Cerebellum (tissue), 4 donors: ENCODE measurements at places on chromosomes 5 and 9. TPM values are rescaled to one million over a fixed set of nuclear protein-coding genes. Genes with fewer than 3 reads are reported as not detected.

The TMEM171 gene
- total RNA-seq = 0.27 TPM

The NDST1 gene
- total RNA-seq = 30.8 TPM

The TAF11L5 gene
- total RNA-seq = not detected

The SNX24 gene
- 21.0 TPM for total RNA-seq

The C8G gene
- not detected for total RNA-seq

The SHB gene
- total RNA-seq = 12.2 TPM

The CCDC192 gene
- total RNA-seq = not detected

DNA sequence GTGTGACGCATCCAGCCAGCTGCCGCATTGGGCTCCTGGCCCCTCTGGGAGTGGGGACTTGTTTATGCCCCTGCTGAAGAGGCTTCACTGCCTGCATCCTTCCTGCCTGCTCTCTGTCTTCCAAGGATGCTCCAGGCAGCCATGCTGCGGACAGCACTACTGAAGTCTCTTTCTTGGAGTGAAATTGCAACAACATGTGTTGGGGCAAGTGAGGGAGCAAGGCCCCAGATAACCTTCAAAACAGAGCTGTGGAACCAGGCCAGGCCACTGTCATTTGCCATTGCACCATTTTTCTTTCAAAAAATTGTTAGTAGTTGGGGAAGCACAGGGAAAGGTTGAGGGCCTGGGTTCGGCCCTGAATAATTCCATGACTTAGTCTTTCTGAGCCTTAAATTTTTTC, 169.6 kb upstream of the ADRA1B start:
- no peak for DNase-seq

DNA sequence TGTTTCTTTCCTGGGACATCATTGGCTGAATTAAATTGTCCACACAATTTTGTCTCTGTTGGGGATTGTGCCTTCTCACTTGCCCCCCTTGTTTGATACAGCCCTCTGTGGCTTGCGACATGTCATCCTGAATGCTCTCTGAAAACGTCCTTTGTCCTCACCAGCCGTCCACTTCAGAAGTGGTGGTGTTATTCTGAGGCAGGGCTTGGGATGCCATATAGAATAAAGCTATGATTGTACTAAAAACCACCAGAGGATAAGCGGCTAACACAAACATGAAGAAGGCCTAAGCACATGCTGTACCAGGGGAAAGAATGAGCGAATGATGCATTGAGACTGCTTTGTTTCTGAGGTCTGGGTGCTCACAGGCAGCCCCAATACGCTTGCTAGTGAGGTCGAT, 3.5 kb upstream of the SNX30 start:
- no peak for DNase-seq

DNA sequence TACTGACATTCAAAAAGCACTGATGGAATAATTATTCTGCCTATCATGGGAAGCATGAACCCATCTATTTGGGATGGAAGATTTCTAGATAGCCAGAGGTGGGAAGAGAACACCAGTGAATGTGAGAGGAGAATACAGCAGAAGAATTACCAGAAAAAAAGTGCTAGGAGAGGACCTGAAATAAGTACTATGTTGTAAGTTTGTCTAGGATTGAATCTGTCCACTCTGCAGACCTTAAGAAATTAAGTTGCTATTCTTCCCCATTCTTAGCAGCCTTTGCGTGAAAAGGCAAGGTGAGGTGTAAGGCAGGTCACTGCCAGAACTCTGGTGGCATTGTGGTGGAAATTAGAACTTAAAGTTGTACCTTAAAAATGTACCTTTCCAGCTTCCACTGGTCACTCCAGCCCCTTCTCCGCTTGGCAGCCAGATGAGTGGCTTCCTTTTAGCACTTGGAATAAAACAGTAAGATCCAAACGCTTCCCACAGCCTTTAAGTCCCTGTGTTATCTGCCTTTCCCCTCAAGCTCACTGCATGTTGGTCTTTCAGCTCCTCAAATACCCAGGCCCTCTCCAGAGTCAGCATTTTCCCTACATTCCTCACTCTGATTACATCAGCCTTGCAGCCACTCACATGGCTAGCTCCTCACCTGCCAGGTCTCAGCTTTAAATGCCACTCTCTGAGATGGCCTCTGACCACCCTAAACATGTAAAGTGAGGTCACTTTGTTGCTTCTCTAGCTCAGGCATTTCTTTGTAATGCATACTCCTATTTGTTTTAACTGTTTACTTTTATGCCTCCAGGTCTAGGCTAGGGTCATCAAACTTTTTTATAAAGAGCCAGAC, 253.0 kb downstream of the EPB41L4A start:
- DNase-seq = no peak

- no peak for DNase-seq
Measured at GRCh38 chr5:42429694-42430093, 6.5 kb downstream of the GHR start.

DNA sequence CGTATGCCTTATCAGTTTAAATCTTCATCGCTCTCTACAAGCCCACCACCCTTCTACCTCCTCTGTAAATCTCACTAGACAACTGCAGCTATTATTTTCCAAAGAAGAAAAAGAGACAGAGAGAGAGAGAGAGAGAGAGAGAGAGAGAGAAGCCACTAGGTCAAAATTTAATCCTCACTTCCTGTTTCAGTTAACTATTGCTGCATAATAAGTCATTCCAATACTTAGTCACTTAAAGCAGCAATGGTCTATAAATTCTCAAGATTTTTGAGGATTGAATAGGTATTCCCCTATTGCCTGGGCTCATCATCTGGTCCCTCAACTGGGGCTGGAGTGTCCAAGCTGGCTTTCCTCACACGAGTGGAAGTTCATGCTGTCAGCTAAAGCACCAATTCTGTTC, 68.8 kb downstream of the ITGA1 start:
- DNase-seq = no peak

DNA sequence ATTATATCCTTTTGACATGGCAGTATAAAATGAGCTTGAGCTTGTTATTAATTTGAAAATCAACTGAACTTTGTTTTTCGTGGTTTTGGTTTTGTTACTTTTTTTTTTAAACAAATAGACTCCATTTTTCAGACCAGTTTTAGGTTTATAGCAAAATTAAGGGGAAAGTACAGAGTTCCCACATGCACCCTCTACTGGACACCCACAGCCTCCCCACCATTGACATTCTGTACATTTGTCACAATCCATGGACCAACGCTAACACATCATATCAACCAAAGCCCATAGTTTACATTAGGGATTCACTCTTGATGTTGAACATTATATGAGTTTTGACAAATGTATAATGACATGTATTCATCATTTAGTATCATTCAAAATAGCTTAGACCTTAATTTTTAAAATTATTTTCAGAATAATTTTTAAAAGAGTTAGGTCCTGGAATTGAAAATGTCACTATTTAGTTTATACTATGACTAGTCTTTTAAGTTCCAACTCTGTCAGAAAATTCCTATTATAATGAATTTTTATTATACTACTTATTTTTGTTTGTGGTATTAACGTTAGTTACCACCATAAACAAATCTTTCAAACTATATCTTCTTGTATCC, 35.3 kb upstream of the JMY start:
- no peak for DNase-seq

DNA sequence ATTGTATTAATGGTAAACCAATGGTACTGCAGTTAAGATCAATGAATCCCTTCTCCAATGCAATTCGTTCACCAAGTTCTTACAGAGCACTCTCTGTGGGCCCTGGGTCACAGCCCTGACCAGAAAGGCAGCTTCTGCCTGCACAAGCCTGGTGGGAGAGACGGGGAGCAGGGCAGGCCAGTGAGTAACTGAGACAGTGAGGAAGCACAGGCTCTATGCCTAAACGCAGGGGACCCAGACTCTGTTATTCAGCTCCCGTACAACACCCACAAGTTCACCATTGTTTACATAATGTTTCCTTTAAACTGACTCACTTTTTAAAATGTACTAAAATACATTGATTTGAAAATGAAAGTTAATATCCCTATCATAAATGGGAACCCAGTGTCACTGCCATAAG, 40.5 kb upstream of the CTSL start:
- DNase-seq = no peak

GRCh38 chr9:71886015-71886414, 25.0 kb downstream of the ABHD17B start:
- DNase-seq = no peak

GRCh38 chr5:1769017-1769640, 30.5 kb downstream of the MRPL36 start:
- no peak for DNase-seq

- DNase-seq = no peak
Measured at GRCh38 chr5:157177953-157178352, 2.7 kb upstream of the ITK start.

DNA sequence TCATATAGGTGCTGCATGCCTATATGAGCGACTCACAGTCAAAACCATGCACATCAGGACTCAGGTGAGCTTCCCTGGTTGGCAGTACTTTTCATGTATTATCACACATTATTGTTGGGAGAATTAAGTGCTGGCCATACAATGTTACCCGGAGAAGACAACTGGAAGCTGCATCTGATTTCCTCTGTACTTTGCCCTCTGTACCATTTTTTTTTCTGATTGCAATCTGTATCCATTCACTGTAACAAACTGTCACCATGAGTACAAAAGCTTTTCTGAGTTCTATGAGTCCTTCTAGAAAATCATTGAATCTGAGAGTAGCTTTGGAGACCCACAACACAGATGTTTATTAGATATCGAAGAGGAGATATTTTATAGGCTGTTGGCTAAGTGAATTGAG, 651.0 kb downstream of the NR2F1-AS1 start:
- no peak for DNase-seq

DNA sequence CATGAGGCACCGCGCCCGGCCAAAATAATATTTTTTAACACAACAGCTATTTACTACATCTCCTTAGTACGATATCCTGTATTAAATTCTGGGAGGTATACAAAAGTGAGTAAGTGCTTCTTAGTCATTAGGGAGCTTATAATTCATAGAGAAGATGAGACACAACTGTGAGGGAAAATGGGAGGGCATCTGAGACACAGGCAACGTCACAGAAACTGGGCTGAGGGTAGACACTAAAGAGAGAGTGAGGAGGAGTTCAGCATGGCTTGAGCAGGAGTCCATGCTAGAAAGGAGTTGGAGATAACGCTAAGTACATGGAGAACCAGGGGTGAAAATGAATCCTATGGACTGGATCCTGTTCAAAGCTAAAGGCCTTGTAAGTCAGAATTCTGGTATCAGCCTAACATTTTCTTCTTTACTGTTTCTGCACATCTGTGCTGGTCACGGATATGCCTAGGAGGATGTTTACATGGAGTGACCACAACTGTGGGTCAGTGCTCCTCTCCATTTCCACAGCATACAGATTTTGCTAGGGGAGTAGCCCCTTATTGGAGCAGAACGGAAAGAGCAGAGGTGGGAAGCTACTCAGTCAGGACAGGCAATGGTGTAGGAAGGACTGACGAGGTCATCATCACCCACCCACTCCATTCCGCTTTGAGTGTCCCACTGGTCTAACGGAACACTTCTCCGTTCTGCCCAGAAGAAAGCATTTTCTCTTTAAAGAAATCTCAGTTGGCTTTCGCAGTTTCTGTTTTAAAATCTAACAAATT, 310.4 kb upstream of the EFNA5 start:
- DNase-seq = no peak

- DNase-seq = no peak
Measured at GRCh38 chr9:68654075-68654474, 51.0 kb upstream of the PIP5K1B start.

- DNase-seq = no peak
Measured at GRCh38 chr5:140027807-140028206, 15.3 kb downstream of the NRG2 start.

- DNase-seq = no peak
Measured at GRCh38 chr5:149389552-149390495, 10.7 kb upstream of the IL17B start.

DNA sequence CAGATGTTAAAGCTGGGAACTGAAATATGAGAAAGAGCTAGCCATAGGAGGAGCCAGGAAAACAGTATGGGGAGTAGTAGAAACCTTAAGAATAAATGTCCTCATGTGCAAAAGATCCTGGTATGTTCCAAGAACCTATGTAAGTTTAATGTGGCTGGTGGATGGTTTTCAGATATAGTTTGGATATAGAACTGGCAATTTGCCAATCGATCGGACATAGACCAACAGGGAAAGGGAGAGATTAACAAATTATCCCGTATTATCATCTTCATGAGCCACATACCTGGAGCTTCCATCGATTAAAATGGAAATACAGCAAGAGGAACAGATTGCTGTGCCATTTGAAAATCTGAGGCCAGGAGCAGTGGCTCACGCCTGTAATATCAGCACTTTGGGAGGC, 388.7 kb downstream of the PRELID2 start:
- no peak for DNase-seq

- no peak for DNase-seq
Measured at GRCh38 chr5:143241892-143242291, 161.6 kb downstream of the NR3C1 start.

DNA sequence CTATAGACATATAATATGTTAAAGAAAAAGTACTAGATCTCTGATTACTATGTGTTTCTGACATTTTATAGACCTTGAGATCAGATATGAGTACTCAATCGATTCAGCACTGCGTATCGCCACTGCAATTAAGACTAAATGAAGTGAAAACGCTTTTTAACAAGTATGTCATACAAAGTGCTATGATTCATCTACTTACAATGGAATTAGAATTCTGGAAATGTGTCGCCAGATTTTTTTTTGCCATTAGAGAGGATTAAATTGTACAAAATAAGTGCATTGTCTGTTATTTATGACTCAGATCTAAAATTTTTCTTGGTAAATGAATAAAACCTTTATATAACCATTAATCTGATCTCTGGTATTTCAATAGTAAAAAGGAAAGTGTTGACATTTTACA, 20.0 kb upstream of the AGGF1 start:
- no peak for DNase-seq
